Inflammatory macrophage treated with lipopolysaccharide for 1 hour (primary cell): ENCODE measurements at places on chromosomes 12 and 14.
A peak's percentile ranks its signal among the peaks of the same experiment; 100 is the strongest.

DNA sequence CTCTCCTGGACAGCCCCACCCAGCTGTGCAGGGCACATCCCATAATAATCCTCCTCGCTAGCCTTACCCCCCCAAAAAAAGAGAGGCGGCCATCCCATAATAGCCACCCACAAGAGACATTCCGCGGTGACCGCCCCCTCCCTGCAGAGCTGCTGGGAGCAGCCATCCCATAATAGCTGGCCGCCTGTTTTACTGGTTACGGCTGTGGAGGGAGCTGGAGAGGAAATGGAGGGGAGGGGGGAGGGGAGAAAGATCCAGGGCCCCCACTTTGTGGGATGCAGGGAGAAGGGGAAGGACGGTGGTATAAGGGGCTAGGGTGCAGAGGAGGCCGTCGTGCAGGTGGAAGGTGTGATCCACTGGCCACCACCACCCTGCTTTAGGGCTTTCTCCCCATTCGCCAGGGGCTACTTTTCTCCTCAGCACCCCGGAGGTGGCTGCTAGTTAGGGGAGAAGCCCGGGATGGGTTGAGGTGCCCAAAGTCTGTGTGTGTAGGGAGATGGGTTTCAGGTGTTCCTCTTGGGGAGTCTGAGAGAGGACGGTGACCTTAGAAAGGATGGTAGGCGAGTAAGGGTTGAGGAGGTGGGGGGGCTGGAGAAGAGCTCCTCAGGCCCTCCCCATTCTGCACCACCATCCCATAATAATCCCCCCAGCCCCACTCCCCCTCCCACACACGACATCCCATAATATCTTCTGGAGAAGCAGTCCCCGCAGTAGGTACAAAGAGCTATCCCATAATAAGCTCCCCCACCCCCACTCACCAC is 6.0 kb upstream of the CHD4 start:
- DNase-seq, result no peak

DNA sequence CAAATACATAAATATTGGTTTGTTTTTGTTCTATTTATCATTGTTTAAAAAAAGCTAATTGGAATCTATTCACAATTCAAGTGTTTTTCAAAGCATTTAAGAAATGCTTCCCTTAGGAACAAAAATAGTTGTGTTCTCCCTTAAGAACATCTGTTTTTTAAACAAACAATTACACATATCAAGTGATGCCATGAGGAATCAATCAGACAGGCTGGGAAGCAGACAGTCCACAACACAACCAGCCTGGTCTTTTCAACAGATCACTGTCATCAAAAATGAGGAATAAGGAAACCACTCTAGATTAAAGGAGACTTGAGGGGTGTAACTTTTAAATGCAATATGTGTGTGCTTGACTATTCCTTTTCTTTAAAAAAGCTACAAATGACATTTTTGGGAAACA is 25.5 kb downstream of the GALC start:
- DNase-seq, result no peak

DNA sequence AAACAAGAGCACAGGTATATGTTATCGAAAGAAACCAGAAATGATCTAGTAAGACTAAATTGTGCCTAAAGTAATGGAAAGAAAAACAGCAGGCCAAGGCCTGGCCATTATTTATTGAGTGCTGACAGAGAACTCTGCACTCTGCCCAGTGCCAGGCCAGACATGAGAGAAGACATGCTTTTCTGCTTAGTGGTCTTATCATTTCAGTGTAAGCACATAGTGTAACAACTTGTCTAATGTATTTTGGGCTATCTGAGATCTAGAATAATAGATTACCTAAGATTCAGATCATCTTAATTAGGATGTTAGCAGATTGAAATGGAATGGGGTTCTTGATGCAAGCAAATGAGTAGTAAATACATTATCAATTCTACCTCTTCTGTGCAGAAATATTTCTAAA is 278.3 kb downstream of the AKAP6 start:
- DNase-seq, result no peak

GRCh38 chr14:55121628-55122439 is 7.2 kb upstream of the LGALS3 start:
- DNase-seq, result no peak

GRCh38 chr14:104158827-104159798 is 20.7 kb downstream of the KIF26A start:
- no peak for DNase-seq

GRCh38 chr14:81179631-81180030 is 41.1 kb downstream of the GTF2A1 start:
- no peak for DNase-seq

DNA sequence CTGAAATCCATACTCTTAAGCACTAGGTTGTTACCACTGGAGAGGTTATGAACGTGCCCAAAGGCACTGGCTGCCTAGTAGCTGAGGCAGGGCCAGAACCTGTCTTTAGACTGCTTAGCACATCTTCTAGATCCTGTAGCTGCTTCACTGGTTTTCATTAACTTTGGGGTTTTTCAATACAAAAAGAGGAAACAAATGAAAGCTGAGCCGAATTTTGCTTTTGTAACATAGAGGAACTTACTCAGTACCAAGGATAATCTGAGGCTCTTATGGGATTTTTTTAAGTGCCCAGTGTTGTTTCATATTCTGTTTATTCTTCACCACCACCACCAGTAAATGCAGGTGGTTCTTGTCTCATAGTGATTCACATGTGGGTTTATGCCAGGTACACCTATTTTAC is 396.1 kb downstream of the RAD51B start:
- DNase-seq, result peak; percentile 81

- no peak for DNase-seq
Observed at GRCh38 chr12:122880668-122881067, 15.3 kb downstream of the VPS37B start.

GRCh38 chr12:41530441-41530840 is 342.3 kb downstream of the PDZRN4 start:
- no peak for DNase-seq

DNA sequence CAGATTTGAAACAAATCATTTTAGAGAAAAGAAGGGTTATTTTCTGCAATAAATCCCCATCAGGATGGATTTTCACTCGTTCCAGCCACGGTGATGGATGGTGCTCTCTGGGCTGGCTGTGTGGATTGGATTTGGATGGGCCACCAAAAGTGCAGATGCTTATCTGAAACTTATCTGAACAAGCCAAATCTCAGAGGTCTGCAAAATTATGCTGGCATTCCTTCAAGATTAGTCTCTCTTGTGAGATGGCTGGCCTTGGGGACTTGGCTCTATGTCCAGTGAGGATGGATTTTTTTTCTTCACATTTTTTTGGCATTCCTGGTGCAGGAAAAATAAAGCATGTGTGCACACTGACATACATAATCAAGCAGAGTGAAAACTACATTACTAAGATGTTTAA is 341.9 kb downstream of the GXYLT1 start:
- no peak for DNase-seq
